SW 1271 (cell line): ENCODE measurements at places on chromosomes 12 and 14.

DNA sequence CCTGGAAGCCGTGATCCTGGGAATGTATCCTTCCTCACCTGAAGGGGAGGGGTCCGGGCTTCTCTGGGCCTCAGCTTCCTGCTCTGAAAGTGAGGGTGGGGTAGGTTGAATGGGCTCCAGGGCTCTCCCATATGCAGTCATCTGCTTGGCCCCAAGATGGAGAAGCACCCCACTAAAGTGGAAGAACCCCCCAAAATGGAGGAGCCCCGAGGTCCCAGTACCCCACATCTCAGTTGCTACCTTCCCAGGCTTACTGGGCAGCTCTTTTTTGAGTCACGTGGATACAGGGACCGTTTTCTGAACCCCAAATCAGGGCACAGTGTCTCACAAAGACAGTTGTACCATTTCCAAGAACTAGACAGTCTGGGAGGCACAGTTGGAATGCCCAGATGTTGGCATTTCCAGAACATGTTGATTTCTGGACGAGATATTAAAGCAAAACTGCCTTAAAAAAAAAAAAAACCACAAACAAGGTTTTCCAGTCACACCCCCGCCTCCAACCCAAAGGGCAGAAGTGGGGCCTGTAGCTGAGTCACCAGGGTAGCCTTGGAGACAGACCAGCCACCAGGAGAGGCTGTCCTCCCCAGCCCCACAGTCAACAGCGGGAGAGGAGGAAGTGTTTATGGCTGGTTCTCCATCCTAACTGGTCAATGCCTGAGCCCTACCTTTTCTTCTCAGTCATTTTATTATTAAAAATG, 12.1 kb downstream of the VASH1 start:
- no peak for DNase-seq

- DNase-seq: no peak
These were observed 4.5 kb downstream of the OR10AD1 start for GRCh38 chr12:48198672-48198971.

DNA sequence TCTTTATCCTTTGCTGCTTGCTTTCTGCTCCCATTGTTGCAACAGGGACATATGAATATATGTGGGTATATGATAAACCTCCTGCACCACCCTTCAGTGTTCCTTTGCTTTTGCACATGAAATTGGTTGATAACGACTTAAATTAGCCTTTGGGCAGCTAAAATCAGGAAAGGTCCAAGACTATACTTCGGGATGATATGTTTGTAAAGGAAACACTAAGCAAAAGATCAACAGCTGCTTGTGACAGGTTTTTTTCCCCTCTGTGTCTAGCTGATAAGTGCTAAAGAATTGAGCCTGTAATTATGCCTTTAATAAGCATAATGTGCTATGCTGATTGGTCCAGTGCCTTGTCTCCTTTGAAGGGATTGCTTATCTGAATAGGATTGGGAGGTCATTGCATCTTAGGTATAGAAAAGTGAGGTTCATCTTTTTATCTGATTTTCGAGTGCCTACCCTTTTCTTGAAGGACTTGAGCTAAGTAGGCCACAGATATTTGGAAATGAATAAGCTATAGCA, 59.4 kb downstream of the PPHLN1 start:
- DNase-seq: no peak

- DNase-seq: no peak
These were observed 136.3 kb downstream of the HELB start for GRCh38 chr12:66438601-66439000.

DNA sequence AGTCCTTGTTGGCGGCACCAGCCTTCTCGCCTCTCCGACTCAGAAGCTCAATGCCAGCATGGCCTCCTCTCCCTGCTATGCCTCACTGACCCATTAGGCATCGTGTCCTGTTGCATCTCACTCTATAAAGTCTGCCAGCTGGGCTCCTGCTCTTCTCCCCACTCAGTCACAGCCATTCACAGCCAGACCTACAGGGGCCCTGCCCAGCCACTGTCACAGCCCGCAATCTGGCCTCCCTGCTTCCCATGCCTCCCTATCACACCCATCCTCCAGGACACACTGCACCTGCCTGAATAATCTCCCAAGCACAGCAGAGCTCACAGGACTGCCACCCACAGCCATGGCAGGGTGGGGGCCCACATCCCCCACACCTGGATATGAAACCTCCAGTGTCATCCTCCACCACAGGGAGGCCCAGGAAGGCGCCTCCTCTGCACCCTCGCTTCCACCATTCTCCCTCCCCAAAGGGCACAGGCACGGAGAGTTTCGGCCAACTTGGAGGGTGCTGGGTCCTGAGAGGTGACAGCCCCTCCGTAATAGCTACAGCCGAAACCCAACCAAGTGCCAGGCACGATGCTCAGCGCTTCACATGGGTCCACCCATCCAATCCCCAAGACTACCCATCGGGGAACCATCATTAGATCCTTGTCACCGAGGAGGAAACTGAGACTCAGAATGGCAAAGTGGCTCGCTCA, 370.3 kb downstream of the BCL11B start:
- no peak for DNase-seq

GRCh38 chr12:101570047-101570446, 24.7 kb upstream of the MYBPC1 start:
- DNase-seq: no peak

GRCh38 chr14:100609941-100610391, 22.7 kb upstream of the BEGAIN start:
- DNase-seq: no peak

DNA sequence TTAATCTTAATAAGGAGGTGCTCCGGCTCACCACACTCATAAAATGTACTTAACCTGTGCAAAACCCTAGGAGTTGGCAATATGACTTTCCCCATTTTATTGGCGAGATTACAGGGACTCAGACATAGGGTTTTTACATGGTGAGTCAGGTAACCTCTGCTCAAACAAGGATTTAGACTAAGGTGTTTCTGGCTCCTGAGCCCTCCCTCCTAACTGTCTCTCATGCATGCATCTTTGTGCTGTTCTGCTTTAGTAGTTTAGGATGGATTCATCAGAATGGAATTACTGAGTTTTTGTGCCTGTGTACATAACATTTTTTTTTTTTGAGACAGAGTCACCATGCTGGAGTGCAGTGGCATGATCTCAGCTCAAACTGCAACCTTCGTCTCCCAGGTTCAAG, 993.3 kb upstream of the TMEM132C start:
- no peak for DNase-seq

DNA sequence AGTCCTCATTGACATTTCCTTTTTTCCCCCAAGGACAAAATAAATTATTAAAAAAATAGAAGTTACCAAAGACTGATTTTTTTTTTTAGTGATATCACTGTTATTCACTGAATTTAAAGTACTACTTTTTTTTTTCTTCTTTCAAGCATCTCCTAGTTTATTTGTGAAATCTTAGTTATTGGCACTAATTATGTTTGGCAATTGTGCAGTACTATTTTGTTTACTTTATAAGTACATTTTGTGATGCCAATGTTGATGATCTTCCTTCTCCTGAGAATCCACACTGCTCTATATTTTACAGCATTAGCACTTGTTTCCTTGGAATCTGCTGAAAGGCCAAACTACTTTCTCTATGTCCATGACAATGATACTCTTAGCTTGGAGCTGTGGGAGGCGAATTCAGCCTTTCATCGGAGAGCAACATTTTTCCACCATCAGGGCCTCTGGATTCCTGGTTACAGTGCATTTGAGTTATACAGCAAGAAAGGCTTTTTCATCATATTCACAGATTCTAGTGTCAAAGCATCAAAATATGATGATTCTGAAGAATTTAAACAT, 123.8 kb upstream of the PTPRQ start:
- DNase-seq: no peak

- peak; percentile 41 for DNase-seq
These were observed 240.6 kb downstream of the CPNE8 start for GRCh38 chr12:38664661-38665269.

- no peak for DNase-seq
These were observed 49.2 kb upstream of the CCND2 start for GRCh38 chr12:4224206-4224889.

DNA sequence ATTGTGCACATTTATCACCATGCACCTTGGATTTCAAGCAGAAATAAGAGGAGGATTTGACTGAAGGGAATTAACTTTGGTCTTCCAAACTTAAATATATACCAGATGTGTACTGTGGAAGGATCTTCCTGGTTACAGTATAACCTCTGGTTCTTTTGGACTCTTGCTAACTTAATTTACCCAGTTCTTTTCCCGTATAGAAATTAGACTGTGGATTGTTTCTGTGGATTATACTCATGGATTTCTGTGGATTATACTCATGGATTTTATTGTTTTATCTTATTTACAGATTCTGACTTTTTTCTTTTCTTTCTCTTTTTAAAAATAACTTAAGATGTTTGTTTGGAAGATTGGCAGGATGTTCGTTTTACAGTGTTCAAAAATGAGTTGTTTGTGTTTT, 215.3 kb downstream of the RAD51B start:
- no peak for DNase-seq

GRCh38 chr14:59819446-59820088, 51.0 kb downstream of the RTN1 start:
- no peak for DNase-seq

GRCh38 chr14:61188978-61189808, 91.9 kb downstream of the TMEM30B start:
- no peak for DNase-seq

DNA sequence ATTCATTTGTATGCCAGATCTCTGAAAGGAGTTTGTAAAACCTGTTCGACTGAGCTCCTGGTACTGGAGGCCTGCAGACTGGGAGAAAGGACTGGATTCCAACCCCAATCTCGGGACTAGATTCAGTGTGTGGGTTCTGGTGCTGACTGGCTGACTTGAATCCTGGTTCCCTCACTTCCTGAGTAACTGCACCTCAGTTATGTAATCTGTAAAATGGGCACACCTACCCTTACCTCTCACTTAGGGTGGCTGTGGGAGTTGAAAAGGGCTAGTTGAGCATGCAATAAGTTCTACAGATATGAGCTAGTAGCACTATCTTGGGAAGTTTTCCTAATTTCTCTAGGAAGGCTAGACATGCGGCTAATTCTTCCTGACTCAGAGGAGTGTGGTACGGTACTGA, 621.3 kb upstream of the TBX3 start:
- no peak for DNase-seq

- DNase-seq: no peak
These were observed 245.9 kb downstream of the NPAS3 start for GRCh38 chr14:33184587-33184986.

- no peak for DNase-seq
These were observed 209.6 kb downstream of the EMP1 start for GRCh38 chr12:13405961-13406703.

- DNase-seq: no peak
These were observed 141.3 kb downstream of the CALM1 start for GRCh38 chr14:90538095-90538494.

- no peak for DNase-seq
These were observed 35.0 kb downstream of the GNPTAB start for GRCh38 chr12:101795786-101796185.

GRCh38 chr12:19643635-19644034, 204.3 kb downstream of the AEBP2 start:
- DNase-seq: no peak

GRCh38 chr12:130031571-130032189, 127.9 kb upstream of the TMEM132D start:
- DNase-seq: peak; percentile 45

GRCh38 chr14:68741839-68742470, 50.9 kb downstream of the ZFP36L1 start:
- no peak for DNase-seq

DNA sequence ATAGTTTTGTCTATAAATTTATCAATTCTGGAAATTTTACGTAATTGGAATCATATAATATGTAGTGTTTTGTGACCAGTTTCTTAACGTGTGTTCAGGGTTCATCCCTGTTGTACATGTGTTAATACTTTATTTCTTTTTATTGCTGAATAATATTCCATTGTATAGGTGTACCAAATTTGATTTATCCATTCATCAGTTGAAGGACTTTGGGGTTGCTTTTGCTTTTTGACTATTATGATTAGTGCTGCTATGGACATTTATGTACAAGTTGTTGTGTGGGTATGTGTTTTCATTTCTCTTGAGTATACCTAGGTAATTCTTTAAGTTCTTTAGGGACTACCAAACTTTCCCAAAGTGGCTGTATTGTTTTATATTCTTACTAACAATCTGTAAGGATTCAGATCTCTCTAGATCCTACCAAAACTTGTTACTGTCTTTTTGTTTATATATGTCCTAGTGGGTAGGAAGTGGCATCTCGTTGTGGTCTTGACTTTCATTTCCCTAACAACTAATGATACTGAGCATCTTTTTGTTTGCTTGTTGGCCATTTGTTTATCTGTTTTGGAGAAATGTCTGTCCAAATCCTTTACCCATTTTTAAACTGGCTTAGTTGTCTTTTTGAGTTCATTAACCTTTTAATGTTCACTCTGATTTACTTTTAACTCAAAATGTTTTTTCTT, 14.9 kb downstream of the VRK1 start:
- no peak for DNase-seq

DNA sequence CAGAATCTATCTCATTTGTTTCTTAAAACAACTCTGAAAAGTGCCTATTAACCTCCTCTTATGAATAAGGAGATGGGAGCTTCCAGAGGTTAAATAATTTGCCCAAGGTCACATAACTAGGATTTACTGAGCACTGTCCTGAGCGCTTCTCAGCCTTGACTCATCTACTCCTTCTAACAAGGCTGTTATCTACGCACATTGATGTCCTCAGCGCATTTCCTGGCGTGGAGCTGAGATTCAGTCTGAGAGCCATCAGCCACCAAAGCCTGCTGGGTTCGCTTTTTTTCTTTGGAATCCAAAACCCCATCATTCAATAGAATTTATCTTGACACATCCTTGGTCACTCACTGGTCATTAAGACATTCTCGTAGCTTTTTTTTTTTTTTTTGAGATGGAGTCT, 29.3 kb downstream of the AK7 start:
- no peak for DNase-seq

DNA sequence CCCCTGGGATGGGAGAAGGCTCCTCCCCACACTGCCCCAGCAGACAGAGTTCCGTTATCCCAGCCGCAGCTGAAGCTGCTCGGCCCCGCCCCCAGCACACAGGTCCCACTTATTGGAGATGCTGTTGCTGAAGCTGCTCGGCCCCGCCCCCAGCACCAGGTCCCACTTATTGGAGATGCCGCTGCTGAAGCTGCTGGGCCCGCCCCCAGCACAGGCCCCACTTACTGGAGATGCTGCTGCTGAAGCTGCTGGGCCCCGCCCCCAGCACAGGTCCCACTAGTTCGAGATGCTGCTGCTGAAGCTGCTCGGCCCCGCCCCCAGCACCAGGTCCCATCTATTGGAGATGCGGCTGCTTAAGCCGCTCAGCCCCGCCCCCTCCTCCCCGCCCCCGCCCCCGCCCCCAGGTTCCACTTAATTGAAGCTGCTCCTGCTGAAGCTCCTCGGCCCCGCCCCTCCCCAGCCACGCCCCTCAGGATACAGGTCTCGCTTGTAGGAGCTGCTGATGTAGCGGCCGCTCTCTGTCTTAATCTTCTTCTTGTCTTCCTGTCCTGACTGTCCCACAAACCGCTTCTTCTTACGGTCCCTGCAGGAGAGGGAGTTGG, 12.0 kb downstream of the CFAP73 start:
- DNase-seq: no peak

DNA sequence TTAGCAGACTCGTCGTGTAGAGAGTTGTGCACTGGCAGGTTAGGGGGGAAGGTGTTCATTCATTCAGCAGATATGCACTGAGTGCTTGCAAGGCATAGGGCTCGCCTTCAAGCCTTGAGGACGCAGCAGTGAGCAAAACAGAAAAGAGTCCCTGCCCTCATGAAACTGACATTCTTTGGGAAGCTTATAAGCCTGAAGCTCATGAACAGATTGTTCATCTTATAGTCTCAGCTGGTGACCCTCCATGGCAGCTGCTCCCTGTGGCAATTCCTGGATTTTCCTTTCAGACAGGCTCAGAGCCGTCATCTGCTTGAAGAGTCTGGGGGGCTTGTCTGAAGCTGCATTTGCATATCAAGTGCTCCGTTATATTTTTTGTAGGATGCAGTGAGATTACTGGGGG, 148.4 kb downstream of the PRKCH start:
- DNase-seq: no peak
